ENCODE measurements at places on chromosomes 11 and 22.

GRCh38 chr11:60923326-60923725, 934 bp upstream of the TMEM132A start:
- no peak for DNase-seq

- no peak for DNase-seq
Measured at GRCh38 chr11:47998733-47999359, 18.5 kb downstream of the PTPRJ start.

- DNase-seq = no peak
Measured at GRCh38 chr22:20026204-20026908, 5.4 kb downstream of the TANGO2 start.

- DNase-seq = peak; percentile 77
Measured at GRCh38 chr11:86938900-86939880, 16.0 kb downstream of the FZD4 start.

GRCh38 chr11:122745111-122745510, 89.6 kb downstream of the UBASH3B start:
- DNase-seq = no peak

- no peak for DNase-seq
Measured at GRCh38 chr22:39617342-39617741, 46.8 kb downstream of the CACNA1I start.

DNA sequence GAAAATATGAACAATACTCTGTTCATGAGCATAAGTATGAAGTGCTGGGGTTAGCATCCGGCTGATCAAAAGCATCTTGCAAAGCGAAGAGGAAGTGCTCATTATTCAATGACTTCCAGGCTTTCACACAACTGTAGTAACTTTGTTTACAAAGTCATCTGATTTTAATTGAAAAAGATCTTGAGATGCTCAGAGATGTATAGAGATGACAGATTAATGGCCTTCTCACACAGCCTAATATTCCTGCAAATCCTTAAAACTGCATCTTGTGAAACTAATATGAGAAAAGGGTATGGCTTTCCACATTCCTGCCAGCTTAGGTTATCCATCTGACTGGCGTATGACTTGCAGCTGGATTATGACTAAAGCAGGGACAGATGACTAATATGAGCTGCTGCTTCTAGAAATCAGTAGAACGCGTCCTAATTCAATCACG, 125.4 kb downstream of the CASP12 start:
- peak; percentile 92 for DNase-seq

GRCh38 chr11:112455791-112456190, 195.1 kb upstream of the PLET1 start:
- no peak for DNase-seq

DNA sequence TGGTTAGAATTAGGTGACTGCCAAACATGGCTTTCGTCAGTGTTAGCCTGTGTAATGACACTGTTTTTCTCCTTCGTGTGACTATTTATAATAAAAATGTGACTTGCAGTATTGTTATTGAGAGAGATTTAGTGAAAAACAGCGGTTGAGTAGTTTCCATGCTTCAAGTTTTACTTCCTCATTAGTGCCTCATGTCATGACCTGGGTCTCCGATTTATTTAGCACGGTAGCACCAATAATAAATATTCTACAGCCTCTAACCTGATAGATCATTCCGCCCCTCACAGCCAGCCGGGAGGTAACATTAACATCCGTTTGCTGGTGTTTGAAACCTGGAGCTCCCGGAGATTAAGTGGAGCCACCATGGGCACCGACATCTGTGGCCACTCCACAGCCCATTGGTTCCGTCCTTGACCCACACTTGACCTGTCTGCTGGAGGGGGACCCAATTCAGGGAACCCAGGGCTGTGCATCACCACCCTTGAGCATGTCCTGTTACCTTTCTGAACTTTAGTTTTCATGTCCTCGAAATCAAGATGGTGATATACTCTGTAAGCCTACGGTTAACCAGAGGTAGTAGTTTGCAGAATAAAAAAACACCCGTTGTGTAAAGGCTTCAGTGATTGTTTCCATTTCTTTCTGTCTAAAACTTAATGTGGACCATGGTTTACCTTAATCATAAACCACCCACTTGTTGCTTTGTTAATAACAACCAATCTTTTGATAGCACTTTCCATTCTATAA, 104.1 kb downstream of the ATXN10 start:
- DNase-seq = no peak

- no peak for DNase-seq
Measured at GRCh38 chr11:134577751-134578395, 165.8 kb upstream of the B3GAT1 start.

- peak; percentile 41 for DNase-seq
Measured at GRCh38 chr11:95912902-95913560, 10.9 kb downstream of the MTMR2 start.

GRCh38 chr11:120554766-120555432, 43.4 kb downstream of the GRIK4 start:
- DNase-seq = no peak

All from cardiac fibroblast (primary cell).